ENCODE measurements at places on chromosomes 13 and 19.
A peak's percentile ranks its signal among the peaks of the same experiment; 100 is the strongest.

- DNase-seq, result no peak
Observed at GRCh38 chr13:42334329-42334706, 62.4 kb downstream of the AKAP11 start.

DNA sequence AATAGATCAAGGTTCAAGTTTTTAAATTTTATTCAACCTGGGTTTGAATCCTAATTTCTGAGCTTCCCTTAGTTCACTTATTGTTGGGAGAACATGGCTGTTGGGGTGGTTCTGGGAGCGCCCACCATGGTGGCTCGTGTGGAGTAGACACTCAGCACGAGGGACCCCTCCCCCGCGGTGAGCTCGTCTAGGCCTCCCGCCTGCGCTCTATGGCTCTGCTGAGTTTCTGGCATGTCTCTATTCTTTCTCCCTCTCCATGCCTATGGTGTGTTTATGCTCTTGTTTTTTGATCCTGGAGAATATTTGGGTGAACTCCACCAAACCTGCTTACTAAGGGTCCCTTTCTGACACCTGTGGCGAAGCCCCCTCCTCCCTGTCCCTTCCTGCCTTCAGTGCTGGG is 1.6 kb upstream of the EPN1 start:
- DNase-seq, result no peak

- DNase-seq, result no peak
Observed at GRCh38 chr13:102291587-102292218, 110.1 kb downstream of the FGF14 start.

GRCh38 chr19:19579533-19580361 is 38.7 kb downstream of the PBX4 start:
- DNase-seq, result no peak

DNA sequence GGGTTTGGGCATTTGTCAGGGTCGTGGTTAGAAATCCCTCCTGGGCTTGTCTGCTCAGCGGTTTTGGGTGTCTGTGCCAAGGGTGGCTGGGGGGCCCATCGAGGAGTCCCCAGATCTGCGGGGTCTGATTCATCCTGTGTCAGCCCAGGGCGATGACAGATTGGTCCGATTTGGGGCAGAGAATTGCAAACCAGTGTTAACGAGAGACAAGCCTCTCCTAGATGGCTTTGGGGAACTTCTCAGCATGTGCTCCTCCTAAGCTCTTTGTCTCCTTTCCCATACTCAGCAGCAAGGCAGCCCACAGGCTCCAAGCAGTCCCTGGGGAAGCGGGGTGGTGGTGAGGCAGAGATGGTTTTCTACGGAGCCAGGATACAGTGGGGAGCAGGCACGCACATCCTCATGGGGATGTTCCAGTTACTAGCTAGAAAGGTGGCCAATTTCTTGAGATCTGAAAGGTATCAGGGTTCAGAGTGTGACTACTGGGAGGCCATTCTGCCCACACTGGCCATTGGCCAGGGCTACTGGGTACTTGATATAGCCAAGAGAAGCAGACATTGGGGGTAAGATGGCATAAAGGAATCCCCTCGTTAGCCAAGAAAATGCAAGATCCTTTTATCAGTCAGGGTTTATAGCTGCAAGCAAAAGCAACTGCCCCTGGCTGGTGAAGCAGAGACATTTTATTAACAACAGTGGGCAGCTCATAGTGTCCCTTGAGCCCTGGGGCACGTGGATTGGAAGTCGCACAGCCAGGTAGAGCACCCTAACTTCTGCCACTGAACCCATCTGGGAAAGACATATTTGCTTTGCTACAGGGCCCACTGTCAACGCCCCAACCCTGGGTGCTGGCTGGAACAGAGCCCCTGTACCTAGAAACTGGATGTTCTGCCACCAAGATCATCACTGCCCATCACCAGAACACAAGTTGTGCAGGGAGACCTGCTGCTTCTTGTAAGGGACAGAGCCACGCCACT is 63.6 kb downstream of the RGCC start:
- DNase-seq, result no peak

DNA sequence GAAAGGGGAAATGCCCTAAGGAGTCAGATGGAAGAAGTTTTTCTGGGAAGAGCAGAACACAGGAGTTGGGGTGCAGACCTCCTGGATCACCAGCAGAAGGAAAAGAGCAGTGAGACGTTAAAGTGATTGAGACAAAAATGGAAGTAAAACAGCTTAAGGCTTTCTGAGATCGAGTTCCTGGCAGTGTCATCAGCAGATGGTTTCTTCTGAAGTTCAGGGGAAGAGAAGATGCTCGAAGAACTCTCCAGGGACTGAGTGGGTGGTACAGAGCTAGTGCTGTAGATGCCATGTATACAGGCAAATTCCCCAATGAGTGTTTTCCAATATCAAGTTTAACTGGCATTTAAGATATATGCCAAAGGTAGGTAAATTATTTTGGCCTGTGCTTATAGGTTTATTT is 272.2 kb upstream of the KLF12 start:
- no peak for DNase-seq

DNA sequence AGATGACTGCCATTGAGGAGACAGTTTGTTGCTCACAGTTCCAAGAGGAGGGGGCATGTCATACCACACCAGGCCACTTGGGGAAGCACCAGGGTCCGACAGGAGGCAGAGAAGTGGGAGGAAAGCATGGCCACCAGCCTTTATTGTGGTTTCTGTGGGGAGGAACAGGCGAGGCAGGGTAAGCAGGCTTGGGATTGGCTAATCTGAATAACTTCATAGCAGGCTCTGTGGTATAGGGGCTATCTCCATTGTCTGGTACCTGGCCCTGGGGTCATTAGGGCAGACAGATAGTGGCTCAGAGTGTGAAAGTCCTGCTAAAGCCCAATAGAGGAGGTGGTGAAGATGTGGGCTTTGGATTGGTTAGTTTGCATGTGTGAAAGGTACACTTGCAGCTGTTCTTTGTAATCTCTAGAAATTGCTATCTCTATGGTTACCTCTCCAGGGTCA is 35.5 kb downstream of the CBY2 start:
- DNase-seq, result no peak

DNA sequence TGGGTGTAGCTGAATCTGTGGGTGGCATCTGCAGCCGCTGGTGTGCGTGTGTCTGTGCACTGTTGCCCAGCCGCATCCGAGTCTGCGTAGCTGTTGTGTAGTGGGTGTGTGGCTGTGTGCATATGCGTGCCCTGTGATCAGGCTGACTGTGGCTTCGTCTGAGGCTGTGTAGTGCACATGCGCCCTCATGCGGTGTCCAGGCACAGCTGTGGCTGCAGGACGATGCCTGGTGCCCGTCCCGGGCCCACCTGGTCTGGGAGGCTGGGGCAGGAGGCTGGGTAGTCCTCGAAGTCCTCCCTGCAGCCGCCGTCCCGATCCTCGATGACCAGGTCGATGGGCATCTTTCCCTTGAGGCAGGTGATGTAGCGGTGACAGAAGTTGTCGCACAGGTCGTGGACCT is 4.9 kb downstream of the MEIS3 start:
- DNase-seq, result no peak

DNA sequence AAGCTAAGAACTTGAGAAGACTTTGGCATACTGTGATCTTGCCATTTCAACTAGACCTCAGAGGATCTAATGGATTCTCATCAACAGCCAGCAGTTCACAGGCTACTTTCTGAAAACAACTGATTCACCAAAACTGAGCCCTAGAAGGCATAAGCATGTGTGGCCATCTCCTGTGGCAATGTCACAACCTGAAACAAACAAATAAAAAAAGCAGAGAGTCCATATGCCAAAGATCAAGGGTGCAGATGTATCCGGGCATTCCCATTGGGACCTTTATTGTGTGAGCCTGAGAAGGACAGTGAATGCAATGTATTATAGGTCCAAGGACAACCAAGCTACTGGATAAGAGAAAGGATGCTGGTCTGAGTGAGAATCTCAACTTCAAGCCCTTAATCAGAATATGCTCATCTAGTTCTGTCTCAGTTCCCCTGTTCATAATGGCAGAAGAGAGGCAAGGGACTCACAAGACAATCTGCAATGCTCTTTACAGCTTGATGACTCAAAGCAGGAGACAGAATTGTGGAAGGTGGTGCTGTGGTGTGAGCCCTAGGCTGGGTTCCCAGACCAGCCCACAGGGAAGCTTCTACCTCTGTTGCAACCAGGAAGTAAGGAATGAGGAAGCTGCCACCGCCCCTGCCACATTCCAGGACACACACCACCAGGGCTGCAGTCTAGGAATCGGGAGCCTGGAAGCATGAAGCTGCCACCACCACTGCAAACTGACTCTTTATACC is 133.7 kb downstream of the RAP2A start:
- no peak for DNase-seq

GRCh38 chr13:31930490-31930889 is 101.1 kb upstream of the FRY start:
- DNase-seq, result no peak

DNA sequence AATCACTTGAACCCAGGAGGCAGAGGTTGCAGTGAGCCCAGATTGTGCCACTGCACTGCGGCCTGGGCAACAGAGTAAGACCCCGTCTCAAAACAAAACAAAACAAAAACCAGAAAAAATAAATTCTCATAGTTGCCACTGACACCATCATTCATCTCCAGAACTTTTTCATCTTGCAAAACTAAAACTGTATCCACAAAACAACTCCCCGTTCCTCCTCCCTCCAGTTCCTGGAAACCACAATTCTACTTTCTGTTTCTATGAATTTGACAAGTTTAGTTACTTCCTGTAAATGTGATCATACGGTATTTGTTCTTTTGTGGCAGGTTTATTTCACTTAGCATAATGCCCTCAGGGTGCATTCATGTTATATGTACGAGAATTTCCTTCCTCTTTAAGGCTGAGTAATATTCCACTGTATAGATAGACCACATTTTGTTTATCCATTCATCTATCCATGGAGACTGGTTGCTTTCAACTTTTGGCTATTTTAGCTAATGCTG is 13.2 kb upstream of the ADGRE5 start:
- DNase-seq, result no peak

DNA sequence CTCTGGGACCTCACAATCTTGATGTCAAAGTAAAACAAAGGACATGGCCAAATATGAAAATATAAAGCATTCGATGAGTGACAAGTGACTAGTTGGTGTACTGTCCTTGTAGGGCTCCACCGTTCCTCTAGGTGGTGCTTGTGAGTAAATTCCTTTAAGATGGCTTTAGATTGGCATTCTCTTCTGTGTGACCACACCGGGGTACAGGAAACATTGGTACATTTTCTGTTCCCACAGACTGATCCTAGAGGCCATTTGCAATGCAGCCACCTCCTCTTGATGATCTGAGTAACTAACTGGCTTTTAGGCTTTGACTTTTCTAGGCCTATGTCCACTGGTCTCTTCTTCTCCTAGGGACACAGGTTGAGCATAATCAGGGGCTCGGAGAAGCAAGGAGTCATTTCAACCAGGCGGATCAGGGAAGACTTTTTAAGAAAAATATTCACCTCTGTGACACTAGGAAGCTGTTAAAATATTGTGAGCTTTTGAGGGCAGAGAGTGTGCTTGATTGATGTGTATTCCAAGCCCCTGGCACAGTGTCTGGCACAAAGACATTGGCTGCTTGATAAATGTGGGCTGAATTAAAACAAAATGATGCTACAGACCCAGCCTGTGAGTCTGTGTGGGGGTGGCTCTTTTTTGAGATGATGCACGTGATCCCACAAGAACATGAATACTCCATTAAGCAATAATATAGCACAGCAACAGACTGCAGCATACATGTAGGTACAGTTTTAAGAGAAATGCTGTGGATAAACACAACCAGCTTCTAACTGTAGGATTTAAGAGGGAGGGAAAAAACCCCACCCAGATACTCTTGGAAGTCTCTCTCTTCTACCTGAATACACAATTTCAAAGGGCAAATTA is 21.0 kb downstream of the EPSTI1 start:
- peak; percentile 75 for DNase-seq

GRCh38 chr13:112160558-112160957 is 93.6 kb downstream of the SOX1 start:
- DNase-seq, result no peak

- no peak for DNase-seq
Observed at GRCh38 chr13:108444448-108444847, 174.9 kb downstream of the TNFSF13B start.

DNA sequence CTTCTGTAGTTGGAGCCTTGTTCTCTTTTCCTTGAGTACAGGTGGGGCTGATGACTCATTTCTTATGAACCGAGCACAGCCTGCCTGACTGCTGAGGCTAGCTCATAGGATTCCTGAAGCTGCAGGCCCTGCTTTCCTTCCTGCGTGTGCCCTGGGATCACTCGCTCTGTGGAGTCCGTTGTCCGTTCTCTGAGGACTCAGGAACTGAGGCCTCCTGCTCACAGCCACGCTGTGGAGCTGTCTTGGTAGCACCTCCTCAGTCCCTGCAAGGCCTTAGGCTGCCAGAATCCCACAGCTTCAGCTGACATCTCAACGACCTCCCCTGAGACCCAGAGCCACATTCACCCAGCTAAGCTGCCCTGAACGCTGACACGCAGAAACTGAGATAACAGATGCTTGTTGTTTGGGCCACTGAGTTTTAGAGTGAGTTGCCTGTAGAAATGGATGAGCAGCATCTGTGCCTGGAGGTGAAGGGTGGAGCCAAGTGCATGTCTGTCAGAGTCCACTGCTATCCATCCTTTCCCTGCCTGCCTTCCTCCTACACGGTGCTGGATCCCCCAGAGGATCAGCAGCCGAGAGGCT is 72.9 kb downstream of the ARHGEF7 start:
- DNase-seq, result no peak

- no peak for DNase-seq
Observed at GRCh38 chr13:96161141-96161540, 71.2 kb downstream of the HS6ST3 start.

- peak; percentile 71 for DNase-seq
Observed at GRCh38 chr13:27338816-27339215, 68.2 kb downstream of the RASL11A start.

- DNase-seq, result no peak
Observed at GRCh38 chr19:2544576-2545415, 68.9 kb downstream of the GADD45B start.

- DNase-seq, result peak; percentile 76
Observed at GRCh38 chr19:1837625-1838105, 10.6 kb downstream of the REXO1 start.

GRCh38 chr13:27790523-27790922 is 1.8 kb upstream of the GSX1 start:
- no peak for DNase-seq

DNA sequence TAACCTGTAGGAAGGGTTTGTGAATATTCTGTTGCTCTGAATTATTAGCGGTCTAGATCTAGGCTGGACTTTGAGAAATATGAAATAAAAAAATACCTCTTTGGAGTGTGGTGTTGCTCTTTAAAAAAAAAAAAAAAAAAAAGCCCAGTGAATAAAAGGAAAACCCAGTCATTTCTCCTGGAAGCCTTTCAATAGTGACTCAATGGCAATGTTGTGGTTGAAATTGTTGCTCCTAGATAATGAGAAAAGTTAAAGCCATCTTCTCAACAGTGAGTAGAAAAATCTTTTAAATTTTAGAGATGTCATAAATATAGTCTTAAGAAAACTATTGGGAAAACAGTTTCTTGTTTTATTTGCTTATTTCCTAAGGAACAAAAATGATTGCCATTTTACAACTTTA is 135.3 kb downstream of the RFC3 start:
- DNase-seq, result no peak
